NCI-H1930 (cell line): ENCODE measurements at places on chromosomes 1 and 21.

DNA sequence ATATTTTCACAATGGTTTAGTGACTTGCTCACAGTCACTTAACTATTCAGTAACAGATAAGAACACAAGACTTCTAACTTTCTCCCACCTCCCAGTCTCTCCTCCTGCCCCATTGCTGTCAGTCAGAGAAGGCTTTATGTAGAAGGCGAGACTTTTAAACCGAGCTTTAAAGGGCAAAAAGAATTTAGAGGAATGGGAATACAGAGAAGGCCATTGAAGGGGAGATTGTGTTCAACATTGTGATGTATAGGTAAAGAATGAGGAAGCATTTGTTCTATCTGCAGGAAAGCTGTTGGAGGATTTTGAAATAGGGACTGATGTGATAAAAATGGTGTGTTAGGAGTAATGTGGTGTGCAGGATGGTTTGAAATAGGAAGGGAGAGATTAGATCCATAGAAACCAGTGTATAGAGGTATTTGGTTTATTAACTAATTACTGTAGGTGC is 7.3 kb downstream of the POU2F1 start:
- no peak for DNase-seq

GRCh38 chr1:62585469-62586155 is 11.7 kb upstream of the ANGPTL3 start:
- DNase-seq, result no peak

DNA sequence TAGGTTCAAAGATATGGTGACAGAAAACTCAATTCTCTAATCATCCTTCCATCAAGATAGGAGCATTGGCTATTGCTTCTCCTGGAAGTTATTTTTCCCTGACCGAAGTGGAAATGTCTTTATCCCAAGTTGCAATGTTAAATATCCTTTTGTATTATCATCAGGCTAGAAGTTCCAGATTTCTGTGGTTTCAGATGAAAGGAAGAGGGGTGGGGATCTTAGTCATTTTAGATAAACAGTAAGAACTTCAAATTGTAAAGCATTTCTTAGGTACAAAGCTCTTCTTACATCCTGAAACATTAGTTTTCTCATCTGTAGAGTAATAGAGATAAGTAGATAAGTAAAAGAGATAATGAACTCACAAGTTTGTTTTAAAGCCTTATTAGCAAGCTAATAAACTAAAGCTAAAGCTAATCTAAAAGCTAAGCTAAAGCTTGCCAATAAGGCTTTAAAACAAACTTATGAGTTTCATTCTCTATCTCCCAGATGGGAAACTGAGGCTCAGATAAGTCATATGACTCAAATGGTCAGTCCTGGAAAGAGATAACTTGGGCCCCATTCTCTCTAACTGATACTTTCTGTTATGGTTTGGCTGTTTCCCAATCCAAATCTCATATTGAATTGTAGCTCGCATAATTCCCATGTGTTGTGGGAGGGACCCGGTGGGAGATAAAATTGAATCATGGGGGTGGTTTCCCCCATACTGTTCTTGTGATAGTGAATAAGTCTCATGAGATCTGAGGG is 99.2 kb upstream of the KCNK2 start:
- DNase-seq, result no peak

DNA sequence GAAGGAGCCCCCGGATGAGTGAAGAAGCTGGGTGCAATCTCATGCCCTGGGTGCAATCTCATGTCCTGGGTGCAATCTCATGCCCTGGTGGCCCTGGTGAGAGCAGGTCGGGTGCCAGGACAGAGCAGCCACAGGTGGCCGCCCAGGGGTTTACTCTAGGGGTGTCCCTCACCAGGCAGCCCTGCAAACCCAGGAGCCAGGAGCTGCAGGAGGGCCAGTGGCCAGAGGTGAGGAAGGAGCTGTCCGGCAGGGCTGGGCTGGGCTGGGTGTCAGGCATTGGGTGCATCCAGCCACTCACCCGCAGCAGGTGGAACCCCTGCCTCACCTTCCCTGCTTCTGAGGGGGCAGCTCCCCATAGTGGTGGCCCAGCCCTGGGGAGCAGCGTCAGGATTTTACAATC is 79.2 kb downstream of the PRDM16 start:
- no peak for DNase-seq

DNA sequence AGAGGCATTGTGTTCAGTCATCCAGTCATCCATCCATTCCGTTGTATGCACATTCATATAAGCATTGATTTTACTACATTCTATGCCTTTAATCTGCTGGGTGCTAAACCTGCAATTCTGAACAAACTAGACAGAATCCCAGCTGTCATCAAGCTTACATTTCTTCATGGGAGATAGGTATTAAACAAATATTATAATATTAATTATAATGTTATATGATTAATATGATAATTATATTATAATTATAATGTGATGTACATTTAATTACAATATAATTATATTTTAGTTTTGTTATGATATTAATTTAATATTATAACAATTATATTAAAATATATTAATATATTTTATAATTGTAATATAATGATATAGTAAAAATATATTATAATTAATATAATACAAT is 112.4 kb downstream of the BRINP3 start:
- no peak for DNase-seq

DNA sequence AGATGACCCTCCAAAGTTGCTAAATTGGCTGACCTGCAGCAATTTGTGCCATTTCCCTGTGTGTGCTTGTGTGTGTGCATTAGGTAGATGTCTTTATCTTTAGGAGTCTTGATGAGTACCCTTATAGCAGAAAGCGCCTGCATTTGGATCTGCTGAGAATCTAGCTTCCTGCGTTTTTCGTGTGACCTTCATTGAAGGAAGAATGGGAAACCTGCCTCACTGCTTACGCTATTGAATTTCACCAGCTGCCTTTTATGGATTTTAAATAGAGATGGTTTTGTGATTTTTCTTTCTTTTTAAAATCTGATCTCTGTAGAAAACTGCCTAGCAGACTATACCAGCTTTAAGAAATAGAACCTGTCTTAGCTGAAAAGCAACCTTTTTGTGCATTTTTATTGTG is 124.5 kb downstream of the CACHD1 start:
- no peak for DNase-seq

DNA sequence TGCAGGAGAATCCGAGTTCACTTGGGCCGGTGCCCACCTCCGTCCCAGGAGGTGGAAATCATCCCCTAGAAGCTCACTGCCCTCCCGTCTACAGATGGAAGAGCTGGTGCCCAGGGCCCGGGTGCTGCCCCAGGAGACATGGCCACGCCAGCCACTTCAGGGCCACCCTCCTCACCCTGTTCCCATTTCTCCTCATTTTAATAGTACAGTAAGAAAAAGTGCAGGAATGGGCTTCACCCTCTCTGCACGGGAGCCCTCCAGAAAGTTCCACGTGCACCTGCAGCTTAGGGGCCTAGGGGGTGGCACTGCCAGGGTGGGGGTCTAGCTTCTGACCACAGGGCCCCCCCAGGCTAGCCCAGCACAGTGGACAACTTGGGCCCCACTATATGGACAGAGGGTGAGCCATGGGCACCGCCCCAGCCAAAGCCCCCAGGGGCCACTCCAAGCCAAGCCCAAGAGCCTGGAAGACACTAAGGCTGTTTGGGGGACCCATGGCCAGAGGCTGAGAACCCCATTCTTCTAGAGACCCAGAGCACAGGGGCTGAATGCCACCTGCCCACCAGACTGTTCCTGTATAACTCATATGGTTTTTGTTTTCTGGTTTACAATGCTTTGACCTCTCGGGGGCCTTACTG is 3.4 kb upstream of the FTCD start:
- no peak for DNase-seq

DNA sequence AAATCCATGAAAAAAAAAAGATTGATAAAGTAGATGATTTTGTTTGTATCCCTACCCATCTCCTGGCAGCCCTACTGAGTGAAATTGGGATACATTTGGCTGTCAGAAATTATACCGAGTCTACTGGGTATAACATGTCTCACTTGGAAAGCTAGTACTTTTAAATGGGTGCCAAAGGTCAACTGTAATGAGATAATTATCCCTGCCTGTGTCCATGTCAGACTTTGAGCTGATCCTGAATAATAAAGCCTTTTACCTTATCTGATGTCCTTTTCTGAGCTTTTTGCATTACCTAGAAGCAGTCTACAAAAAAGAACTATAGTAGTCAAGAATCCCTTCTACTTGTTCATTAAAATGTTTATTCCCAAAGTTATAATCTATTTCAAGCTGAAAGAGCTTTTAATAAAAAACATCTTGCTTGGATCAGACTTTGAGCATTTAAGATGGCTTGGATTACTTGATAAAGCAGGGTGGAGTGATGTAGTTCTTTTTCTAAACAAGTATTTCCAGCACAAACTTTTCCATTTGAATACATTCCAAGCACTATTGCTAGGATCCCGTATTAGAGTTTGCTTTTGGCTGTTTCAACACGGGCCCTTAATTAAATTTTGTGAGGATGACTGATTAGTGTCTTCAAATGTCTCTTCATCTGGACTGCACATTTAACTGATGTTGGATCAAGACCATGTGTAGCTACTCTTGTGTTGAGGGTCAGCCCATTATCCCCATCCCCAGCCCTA is 69.2 kb downstream of the DTL start:
- no peak for DNase-seq

DNA sequence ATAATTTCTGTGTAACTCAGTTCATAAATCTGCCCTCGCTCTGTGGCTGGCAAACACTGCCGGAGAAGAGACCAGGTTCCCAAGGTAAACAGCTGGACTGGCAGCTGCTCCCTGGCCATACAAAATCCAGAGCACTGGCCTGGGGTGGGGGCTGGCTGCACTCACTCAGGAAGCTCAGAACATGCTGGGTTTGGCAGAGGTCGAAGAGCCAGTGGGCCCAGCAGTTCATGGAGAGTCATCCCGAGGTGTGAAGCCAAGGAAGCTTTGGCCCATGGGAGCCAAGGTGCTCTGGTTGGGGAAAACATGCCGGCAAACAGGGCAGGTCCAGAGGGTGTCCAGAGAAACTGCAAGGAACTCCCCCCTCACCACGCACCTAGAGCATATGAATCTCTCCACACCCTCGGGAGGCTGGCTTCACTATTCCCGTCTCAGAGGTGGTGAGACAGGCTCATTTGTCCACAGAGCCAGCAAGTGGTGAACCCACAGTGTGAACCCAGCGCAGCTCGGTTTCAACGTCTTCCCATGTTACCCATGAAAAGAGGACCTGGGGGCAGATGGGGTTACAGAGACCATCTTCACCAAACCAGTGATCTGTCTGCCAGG is 102.4 kb downstream of the DMRTB1 start:
- DNase-seq, result no peak

GRCh38 chr1:170369417-170369816 is 162.5 kb upstream of the GORAB start:
- DNase-seq, result no peak

- no peak for DNase-seq
Measured at GRCh38 chr1:226371027-226371694, 36.7 kb downstream of the PARP1 start.

- no peak for DNase-seq
Measured at GRCh38 chr1:20867062-20867461, 80.0 kb upstream of the HP1BP3 start.

DNA sequence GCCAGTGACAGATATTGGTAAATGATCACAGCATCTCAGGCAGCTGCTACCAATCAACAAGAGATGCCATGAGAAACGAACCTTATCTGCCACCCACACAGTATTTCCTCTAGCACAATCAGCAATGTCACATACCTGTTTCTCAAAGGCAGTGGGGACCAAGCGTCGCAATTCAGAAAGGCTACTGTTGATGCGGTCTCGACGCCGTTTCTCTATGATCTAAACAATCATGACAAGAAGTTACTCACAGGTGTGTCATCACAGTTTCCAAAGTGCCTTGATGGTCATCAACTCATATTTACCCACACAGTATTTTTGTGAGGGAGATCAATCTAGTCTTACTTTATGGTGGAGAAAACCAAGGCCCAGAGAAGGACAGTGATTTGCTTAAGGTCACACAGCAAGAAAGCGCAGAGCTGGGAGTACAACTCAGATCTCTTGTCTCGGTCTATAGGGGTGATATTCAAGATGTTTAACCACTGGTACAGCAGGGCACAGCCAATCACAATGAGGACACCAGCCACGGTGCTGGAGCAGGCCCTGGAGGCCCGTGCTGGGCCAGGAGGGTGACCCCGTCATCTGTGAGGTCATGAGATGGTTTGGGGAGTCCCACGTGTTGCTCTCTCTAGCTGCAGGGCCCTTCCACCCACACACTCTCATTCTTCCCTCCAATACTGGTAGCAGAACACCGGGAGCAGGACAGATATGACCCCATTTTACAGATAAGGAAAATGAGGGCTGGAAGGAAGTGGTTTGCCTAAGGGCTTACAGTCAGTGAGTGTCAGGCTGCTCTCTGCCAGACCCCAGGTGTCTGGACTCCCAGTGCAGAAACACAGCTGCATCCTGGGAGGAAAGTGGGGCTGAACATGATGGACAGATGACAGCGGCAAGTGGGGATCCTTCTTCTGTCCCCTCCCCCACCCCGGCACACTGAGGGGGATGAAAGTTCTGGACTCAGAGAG is 7.8 kb downstream of the HEYL start:
- DNase-seq, result no peak

GRCh38 chr1:100441651-100442050 is 89.3 kb downstream of the CDC14A start:
- no peak for DNase-seq

GRCh38 chr1:68725001-68725752 is 228.3 kb upstream of the DEPDC1 start:
- no peak for DNase-seq

- DNase-seq, result no peak
Measured at GRCh38 chr1:235888119-235888643, 21.5 kb upstream of the LYST start.

GRCh38 chr1:28409090-28409489 is 39.5 kb downstream of the PHACTR4 start:
- DNase-seq, result no peak

DNA sequence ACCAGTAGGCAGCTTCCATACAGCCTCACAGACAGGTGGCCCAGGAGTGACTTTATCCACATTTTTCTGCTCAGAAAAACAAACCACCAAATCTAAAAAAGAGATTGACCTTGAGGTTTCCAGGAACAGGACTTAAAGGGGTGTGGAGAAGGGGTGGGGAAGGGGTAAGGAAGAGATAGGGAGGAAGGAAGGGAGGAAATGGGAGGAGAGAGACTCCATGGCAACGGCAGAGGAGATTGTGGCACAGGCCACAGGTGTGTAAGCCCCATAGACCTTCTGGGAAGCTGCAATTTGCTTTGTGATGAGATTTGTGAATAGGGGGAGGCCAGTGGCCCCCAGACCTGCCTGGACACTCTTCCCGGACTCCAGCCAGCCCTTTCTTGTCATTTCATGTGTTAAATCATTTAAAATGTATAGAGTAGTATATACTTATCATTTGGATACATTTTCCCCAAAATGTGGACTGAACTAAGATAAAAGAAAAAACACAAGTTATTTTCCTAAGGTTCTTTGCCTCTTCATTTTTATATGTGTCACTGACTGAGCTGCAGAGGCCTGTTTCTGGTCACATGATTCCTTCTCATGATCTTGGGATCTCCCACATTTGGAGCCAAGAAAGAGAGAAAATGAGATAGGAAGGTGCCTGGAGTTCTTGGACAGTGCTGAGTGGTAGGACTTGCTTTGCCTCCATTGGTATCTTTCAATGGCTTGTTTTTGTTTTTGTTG is 55.5 kb downstream of the CLIC6 start:
- DNase-seq, result no peak

GRCh38 chr1:228045871-228046270 is 36.6 kb upstream of the ARF1 start:
- no peak for DNase-seq

GRCh38 chr1:81407000-81407821 is 393.5 kb upstream of the ADGRL2 start:
- no peak for DNase-seq
